ENCODE measurements at places on chromosomes 6 and 20. TPM values are rescaled to one million over a fixed set of nuclear protein-coding genes. Genes with fewer than 3 reads are reported as not detected.

Gene CPNE5
- total RNA-seq, result not detected

DNA sequence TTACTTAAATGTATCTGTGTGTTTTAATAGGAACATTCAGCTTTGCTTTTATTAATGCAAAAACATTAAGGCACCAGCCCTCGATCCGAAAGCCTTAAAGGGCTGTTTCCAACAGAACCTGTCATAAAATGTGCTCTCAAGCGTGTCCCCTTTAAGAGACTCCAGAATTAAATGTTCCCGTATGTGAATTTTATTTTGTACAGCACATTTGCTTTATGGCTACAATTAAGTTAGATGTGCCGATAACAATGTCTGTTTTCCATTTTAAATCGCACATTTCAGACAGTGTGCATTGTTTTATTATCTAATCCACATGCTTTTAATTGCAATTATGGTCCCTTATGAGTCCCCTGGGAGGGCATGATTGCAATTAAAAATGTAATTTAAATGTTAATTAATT lies 198.9 kb downstream of the TSHZ2 start:
- DNase-seq, result no peak

GRCh38 chr20:52031563-52032303 lies 159.8 kb downstream of the ZFP64 start:
- no peak for DNase-seq

- no peak for DNase-seq
Observed at GRCh38 chr20:44342248-44342647, 5.4 kb downstream of the R3HDML start.

DNA sequence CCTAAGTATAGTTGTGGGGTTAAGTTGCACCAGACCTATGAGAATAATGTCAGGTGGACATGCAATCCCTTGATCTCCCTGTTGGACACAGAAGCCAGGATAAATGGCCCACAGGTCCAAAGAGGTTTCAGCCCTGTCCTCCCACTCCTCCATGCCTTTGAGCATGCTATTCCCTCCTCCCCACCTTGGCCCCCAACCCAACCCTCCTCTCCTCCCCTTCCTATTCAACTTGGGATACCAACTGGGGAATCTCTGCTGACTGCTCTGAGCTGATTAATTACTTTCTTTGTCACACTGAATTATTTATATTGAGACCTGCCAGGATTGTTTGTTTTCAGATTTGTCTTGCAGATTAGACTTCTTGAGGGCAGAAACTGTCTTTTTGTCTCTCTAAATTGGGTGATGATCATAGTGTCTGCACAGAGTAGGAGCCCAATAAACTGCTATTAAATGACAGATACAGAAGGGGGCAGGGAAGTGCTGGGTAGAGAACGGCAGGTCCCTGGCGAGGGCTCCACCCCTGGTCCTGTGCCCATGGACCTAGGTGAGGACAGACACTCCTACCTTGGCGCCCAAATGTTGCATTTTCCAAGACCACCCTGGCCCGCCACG lies 120.9 kb downstream of the UNC5CL start:
- no peak for DNase-seq

DNA sequence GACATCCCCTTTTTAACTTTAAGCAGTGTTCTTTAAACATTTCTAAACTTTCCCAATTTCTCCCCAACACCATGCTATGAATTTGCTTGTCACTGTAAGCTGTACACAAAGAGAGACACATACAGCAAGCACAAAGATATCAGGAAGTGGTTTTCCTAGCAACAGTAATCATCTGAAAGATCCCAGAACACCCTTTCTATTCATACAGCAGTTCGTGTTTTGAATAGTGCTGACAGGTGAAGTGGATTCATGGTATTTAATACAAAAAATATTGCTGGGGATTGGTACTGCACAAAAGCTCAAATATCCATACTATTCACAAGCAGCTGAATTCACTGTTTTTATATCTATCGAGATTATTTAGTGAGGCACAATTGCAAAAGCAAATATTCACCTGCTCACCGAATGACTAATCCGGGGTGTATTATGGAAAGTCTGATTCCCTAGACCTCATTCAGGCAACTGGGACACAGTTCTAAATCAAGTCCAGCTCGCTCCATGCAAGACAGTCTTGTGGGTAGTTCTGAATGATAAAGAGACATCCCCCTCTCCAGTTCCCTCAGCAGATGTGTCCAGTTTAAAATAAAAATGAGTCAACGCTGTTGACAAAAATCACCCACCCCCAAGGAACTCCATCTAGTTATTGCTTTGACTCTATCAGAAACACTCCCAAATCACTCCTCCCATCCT lies 107.1 kb upstream of the TSHZ2 start:
- no peak for DNase-seq
